ENCODE measurements at places on chromosomes 5 and 9. TPM values are rescaled to one million over a fixed set of nuclear protein-coding genes. Genes with fewer than 3 reads are reported as not detected.

DNA sequence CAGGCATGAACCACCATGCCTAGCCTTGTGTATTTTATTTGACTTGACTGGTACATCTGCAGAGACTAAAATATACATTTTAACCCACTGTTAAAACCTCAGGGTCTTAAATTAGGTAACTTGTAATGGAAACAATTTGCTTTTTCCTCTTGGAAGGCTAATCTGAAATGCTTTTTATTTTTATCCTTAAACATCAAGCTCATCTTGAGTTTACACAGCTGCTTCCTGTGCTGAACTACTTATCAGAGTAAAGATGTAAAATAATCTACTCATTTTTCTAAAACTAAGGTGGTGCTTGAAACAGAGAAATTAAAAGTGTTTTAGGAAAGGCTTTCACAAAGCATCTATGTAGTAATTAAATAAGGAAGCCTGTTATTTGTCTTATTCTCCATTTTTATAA lies 144.1 kb downstream of the ENTREP1 start:
- no peak for DNase-seq

Gene SPATA24
- polyA plus RNA-seq: 10.3 TPM

DNA sequence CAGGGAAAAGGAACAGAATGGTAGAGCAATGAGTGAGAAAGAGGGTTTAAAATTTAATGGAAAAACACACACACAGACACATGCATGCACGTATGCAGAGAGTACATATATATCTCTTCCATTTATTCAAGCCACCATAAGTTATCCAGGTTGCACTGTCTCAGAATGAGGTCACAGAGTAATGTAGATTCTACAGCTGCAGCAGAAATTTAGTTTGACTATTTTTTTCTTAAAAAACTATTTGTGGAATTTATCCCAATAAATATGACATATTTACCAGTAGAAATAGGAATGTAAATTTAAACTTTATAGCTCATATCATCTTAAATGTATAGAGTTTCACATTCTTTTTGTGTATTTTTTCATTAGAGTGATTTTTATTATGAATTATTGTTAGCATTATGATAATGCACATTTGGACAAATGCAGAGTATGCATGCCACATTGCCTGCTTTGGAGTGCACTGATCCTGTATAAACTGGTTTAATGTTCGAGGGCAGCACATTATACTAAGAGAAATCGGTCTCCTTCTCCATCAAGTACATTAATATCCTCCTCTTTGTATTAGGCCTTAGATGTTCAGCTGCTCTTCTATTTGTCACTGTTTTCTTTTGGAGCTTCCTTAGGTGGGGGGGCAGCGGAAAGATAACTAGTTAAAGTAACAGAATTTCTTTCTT lies 216.3 kb upstream of the TARS1 start:
- no peak for DNase-seq

GRCh38 chr5:81785322-81785721 lies 34.4 kb upstream of the SSBP2 start:
- no peak for DNase-seq

DNA sequence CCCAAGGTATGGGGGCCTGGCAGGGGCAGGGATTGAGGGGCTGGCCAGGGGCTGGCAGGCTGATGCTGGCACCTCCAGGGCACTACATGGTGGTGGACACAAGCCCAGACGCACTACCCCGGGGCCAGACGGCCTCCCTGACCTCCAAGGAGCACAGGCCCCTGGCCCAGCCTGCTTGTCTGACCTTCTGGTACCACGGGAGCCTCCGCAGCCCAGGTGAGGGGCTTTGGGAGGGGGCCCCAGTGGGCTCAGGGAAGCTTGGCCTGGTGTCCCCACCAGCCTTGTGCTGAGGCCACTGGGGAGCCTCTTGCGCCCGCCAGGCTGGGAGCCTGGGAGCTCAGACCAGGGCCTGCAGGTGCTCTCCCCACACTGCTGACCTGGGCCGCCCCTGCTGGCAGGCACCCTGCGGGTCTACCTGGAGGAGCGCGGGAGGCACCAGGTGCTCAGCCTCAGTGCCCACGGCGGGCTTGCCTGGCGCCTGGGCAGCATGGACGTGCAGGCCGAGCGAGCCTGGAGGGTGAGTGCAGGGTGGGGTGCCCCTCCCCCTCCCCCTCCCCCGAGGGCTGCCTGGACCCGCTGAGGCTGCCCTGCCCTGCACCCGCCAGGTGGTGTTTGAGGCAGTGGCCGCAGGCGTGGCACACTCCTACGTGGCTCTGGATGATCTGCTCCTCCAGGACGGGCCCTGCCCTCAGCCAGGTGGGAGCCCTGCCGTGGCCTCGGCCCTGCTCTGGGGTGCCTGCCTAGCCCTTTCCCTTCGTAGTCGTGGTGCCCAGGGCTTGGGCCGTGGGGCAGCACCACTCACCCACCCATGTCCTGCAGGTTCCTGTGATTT lies 5.7 kb downstream of the MAMDC4 start:
- DNase-seq: no peak

Gene IFNK
- polyA plus RNA-seq: not detected
